ENCODE measurements at places on chromosomes 13 and 19. TPM values are rescaled to one million over a fixed set of nuclear protein-coding genes. Genes with fewer than 3 reads are reported as not detected.

The PALM3 gene
- polyA plus RNA-seq: not detected

The NCR1 gene
- polyA plus RNA-seq: not detected

The ETHE1 gene
- polyA plus RNA-seq: 15.5 TPM

The KLK14 gene
- polyA plus RNA-seq: not detected

The KCTD15 gene
- 0.19 TPM for polyA plus RNA-seq

The MEF2B gene
- polyA plus RNA-seq: 0.48 TPM

The PLPPR3 gene
- polyA plus RNA-seq: not detected

The KCNC3 gene
- polyA plus RNA-seq: not detected

The AP1M2 gene
- polyA plus RNA-seq: not detected

DNA sequence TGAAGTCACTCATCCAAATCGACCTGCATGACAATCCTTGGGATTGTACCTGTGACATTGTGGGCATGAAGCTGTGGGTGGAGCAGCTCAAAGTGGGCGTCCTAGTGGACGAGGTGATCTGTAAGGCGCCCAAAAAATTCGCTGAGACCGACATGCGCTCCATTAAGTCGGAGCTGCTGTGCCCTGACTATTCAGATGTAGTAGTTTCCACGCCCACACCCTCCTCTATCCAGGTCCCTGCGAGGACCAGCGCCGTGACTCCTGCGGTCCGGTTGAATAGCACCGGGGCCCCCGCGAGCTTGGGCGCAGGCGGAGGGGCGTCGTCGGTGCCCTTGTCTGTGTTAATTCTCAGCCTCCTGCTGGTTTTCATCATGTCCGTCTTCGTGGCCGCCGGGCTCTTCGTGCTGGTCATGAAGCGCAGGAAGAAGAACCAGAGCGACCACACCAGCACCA lies 5.9 kb downstream of the SLITRK5 start:
- H3K27me3 ChIP-seq: peaks cover 39% of the 10 kb centered on the region
- peak overlapping the region; percentile 63 for H3K27ac ChIP-seq
- peaks cover 16% of the 10 kb centered on the region for H3K36me3 ChIP-seq
- peaks cover 44% of the 10 kb centered on the region for H3K4me1 ChIP-seq
- no peak for DNase-seq
- H3K4me3 ChIP-seq: peak overlapping the region; percentile 90

- no peak for DNase-seq
- peaks cover 3% of the 10 kb centered on the region for H3K4me1 ChIP-seq
- H3K27ac ChIP-seq: no peak overlapping the region
- H3K27me3 ChIP-seq: peaks cover 32% of the 10 kb centered on the region
Measured at GRCh38 chr19:39112338-39112890, 13.2 kb upstream of the PAK4 start.

DNA sequence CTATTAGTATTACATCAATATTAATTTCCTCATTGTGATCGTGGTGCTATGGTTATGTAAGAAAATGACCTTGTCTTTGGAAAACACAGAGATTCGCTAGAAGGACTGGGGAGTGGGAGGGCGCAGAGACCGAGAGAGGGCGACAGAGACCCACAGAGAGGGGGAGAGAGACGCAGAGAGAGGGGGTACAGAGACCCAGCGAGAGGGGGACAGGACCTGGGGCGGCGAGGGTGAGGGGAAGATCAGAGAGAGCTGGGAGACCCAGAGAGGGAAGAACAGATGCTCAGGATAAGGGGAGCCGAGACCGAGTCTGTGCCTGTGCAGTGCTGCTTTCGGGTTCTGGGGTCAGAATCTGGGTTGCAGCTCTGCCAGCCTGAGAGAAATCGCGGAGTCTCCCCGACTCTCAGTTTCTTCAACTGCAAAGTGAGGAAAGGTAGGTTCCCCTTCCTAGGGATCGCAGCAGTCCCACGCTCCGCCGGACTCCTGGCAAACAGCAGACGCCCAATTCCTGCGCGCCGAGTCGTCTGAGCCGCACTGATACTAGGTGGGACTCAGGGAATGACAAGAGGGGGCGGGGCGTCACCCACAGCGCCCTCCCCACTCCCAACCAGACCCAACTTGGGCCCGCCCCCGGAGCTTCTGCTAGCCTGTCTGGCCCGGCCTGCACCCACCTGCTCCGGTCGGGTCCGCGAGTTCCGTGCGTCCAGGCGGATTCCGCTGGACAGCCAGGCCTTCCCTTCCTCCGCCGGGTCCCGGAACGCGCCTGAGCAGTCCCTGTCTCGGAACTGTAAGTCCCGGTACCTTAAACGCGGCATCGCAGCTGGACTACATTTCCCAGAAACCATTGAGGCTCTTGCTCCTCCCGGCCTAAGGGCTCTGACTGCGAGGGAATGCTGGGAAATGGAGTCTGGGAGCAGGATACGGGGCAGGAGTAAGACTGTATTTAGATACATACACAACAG lies 15.3 kb downstream of the IZUMO2 start:
- peaks cover 29% of the 10 kb centered on the region for H3K27me3 ChIP-seq
- peak; percentile 57 for DNase-seq
- H3K27ac ChIP-seq: peak overlapping the region; percentile 57

DNA sequence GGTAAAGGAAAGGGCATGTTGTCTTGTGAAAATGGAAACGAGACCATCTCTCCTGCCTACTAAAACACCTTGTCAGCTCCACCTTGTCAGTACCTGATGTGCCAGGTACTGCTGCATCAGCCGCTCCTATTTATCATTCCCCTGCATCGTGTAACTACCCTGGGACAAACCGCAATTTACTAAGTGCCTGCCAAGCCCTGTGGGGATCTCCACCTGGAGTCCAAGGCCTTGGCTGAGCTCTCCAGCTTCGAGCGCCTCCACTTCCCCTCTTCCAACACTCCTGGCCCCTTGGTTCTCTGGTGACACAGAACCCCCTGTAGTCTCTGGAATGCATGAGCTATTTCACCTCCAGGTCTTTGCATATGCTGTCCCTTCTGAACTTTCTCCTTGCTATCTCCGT lies 25.9 kb upstream of the CCNP start:
- peak overlapping the region; percentile 94 for H3K27ac ChIP-seq
- DNase-seq: no peak
- peaks cover 12% of the 10 kb centered on the region for H3K36me3 ChIP-seq
- no peaks in the 10 kb centered on the region for H3K27me3 ChIP-seq
- H3K4me1 ChIP-seq: peaks cover 36% of the 10 kb centered on the region

DNA sequence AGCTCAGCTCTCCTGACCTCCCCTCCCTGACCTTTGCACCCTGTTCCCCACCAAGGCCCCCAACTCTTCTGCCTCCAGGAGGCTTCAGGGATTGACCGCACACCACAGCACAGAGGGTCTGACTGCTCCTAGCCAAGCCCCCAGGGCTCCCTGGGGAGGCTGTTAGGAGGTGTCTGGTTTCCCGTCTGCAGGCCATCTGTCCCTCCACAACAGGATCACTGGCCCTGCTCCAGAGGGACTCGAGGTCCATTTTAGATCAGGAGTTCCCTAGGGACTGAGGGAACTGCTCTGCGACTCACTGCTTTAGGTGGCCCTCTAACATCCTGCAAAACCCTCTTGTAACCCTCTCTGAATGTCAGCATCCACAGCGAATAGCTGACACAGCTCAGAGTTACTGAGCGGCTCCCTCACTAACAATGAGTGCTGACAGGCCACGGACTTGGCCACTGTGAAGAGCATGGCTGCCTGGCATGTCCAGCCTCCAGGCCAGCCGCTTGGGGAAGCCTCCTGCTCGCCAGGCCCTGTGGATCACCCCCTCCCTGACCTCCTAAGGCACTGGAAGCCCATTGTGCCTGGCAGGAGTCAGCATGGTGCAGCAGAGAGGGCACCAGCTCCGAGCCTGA lies 17.7 kb downstream of the GRIK5 start:
- no peak for DNase-seq
- H3K27ac ChIP-seq: no peak overlapping the region
- H3K4me3 ChIP-seq: no peak overlapping the region
- peaks cover 10% of the 10 kb centered on the region for H3K4me1 ChIP-seq
- H3K27me3 ChIP-seq: no peaks in the 10 kb centered on the region
- H3K36me3 ChIP-seq: no peaks in the 10 kb centered on the region

DNA sequence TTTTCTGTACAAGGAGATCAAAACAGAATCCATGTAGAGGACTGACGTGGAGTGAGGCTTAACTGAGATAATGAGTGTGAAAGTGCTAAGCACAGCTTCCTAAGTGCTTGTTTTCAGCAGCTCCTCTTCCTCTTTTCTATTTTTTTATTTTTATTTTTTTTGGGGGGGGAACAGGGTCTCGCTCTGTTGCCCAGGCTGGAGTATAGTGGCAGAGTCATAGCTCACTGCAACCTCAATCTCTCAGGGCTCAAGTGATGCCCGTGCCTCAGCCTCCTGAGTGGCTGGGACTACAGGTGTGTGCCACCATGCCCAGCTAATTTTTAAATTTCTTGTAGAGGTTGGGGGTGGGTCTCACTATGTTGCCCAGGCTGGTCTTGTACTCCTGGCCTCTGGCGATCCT lies 5.6 kb upstream of the FOSB start:
- peak; percentile 55 for DNase-seq
- peaks cover 29% of the 10 kb centered on the region for H3K4me1 ChIP-seq
- no peaks in the 10 kb centered on the region for H3K36me3 ChIP-seq
- H3K27ac ChIP-seq: no peak overlapping the region
- H3K27me3 ChIP-seq: peaks cover 9% of the 10 kb centered on the region

GRCh38 chr19:15126131-15126910 lies 19.1 kb downstream of the SYDE1 start:
- no peak overlapping the region for H3K27ac ChIP-seq
- peaks cover 22% of the 10 kb centered on the region for H3K4me1 ChIP-seq
- peaks cover 10% of the 10 kb centered on the region for H3K27me3 ChIP-seq
- no peak for DNase-seq
- H3K4me3 ChIP-seq: no peak overlapping the region

DNA sequence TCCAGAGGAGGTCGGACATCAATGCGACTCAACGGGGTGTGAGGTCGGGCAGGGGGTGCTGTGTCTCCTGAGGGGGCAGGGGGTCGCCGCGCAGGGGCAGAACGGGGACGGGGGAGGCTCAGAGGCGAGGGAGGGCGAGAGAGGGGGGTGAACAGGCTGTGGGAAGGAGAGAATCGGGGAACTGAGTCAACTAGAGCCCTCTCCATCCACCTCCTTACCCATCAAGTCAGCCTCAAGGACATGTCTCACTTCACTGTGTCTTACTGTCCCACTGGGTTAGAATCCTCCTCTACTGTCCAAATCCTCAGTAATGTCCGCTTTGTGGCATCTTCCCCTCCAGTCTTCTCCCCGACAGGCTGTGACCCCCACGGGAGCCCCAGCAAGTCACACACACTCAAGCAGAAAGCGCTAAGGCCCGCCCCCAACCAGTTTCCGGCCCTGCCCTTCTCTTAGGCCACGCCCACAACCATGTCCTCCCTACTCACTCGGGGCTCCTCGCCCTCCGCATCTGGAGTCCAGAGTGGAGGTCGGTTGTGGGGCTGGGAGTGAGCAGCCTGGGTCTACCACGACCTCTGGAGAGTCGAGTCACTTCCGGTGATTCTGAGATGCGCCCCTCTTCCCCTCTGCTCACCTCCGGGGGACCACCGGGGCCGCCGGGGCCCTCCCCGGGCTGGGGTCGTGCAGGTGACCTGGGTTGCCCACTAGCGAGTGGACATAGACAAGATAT lies 9.3 kb downstream of the PLEKHA4 start:
- no peaks in the 10 kb centered on the region for H3K27me3 ChIP-seq
- peak overlapping the region; percentile 96 for H3K27ac ChIP-seq
- peaks cover 12% of the 10 kb centered on the region for H3K4me1 ChIP-seq
- H3K36me3 ChIP-seq: no peaks in the 10 kb centered on the region
- peak overlapping the region; percentile 97 for H3K4me3 ChIP-seq

GRCh38 chr19:3576696-3577443 lies 4.1 kb downstream of the HMG20B start:
- DNase-seq: no peak
- no peak overlapping the region for H3K4me3 ChIP-seq
- peaks cover 7% of the 10 kb centered on the region for H3K36me3 ChIP-seq
- H3K27me3 ChIP-seq: no peaks in the 10 kb centered on the region
- H3K27ac ChIP-seq: no peak overlapping the region
- H3K4me1 ChIP-seq: peaks cover 20% of the 10 kb centered on the region

DNA sequence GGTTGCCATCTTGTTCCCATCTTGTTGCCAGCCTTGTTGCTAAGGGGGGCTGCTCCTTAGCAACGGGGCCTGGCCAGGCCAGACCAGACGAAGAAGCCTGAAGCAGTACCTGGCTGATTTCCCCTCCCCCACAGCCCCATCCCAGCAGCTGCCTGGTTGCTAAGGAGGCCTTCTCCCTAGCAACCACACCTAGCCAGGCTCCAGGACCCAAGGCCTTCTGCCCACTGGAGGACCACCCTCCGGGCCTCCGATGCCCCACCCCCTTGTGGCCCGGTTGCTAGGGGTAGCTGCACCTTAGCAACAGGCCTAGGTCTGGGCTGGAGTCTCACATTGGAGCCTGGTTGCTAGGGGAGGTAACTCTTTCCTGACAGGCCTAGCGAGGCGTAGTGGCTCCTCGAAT lies 3.9 kb downstream of the PRRG2 start:
- H3K4me1 ChIP-seq: peaks cover 11% of the 10 kb centered on the region
- no peak for DNase-seq

DNA sequence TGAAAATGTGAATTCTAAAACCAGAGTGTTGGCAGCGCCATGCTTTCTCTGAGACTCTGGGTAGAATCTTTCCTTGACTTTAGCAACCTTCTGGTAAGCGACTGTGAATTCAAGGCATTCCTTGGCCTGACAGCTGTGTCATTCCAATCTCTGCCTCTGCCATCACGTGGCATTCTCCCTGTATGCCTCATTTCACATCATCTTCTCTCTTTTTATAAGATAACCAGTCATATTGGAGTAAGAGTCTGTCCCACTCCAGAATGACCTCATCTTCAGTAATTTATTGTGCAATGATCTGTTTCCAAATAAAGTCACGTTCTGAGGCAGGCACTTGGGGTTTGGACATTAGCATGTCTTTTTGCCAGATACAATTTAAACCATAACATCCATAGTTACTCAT lies 103.4 kb upstream of the POSTN start:
- no peaks in the 10 kb centered on the region for H3K4me1 ChIP-seq
- no peak overlapping the region for H3K27ac ChIP-seq
- H3K36me3 ChIP-seq: no peaks in the 10 kb centered on the region
- no peak overlapping the region for H3K4me3 ChIP-seq
- no peak for DNase-seq
- no peaks in the 10 kb centered on the region for H3K27me3 ChIP-seq

DNA sequence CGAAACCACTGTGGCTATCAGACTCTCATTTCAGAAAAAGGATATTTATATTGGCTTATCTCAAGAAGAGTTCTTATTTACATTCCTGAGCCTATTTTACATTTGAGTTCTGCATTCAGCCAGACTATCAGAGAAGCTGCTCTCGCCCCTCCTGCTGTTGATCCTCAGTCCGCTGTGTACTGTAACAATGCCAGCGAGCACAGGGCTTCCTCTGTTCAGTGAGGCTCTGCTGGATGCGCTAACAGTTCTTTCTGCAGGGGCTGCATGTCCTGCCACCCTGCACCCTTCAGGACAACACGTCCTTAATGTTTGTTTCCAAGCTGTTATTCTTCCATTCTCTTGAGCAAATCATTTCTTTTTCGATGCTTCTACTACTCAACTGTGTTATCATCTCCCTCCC lies 463.7 kb upstream of the SGCG start:
- no peaks in the 10 kb centered on the region for H3K36me3 ChIP-seq
- H3K27ac ChIP-seq: no peak overlapping the region
- H3K4me3 ChIP-seq: no peak overlapping the region

GRCh38 chr19:19405971-19406877 lies 749 bp downstream of the GATAD2A start:
- peak overlapping the region; percentile 98 for H3K27ac ChIP-seq
- no peaks in the 10 kb centered on the region for H3K36me3 ChIP-seq
- peak; percentile 41 for DNase-seq
- H3K4me3 ChIP-seq: peak overlapping the region; percentile 84

GRCh38 chr19:40232479-40232878 lies 6.0 kb upstream of the CCNP start:
- no peaks in the 10 kb centered on the region for H3K36me3 ChIP-seq
- no peak overlapping the region for H3K4me3 ChIP-seq
- no peaks in the 10 kb centered on the region for H3K27me3 ChIP-seq
- no peak for DNase-seq
- peaks cover 3% of the 10 kb centered on the region for H3K4me1 ChIP-seq
- H3K27ac ChIP-seq: no peak overlapping the region

- peaks cover 2% of the 10 kb centered on the region for H3K4me1 ChIP-seq
- H3K36me3 ChIP-seq: no peaks in the 10 kb centered on the region
- no peak overlapping the region for H3K4me3 ChIP-seq
Measured at GRCh38 chr19:44876930-44877535, 14.0 kb upstream of the TOMM40 start.
